ENCODE measurements at places on chromosomes 7 and 10.

DNA sequence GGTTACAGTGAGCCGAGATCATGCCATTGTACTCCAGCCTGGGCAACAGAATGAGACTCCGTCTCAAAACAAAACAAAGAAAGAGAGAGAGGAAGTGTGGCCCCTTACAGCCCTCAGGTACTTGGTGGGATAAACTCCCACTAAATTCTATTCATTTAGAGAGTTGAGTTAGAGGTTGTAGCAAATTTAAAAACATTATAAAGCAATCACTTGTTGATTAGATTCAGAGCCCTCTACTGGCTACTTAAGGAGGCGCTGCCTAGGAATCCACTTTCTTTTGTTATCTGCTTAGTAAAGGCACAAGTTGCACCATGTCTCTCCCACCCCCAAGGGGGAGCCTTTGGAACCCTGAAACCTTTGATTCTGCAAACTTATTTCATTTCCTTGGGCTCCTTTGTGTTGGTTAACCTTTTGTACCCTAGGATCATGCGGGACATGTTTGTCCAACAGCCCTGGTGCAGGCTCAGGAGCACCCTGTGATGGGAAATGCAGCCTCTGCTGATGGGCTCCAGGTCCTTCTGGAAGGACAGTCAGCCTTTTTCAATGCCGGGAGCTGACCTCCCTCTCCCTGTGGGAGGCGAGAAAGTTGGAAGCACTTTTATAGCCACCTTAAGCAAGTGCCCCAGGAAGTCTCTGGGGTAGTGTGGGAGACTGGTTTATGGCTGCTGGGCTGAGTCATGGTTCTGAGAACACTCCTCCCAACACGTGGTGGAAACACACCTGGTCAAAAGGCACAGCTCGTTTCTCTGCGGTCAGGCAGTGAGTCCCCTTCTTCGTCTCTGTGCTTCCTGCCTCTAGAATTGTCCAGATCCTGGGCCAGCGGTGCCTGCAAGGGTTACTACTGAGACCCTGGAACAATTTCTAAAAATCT is 2.3 kb downstream of the HKDC1 start:
- peak; percentile 85 for DNase-seq

- DNase-seq: peak; percentile 61
Measured at GRCh38 chr7:102390697-102391484, 5.3 kb upstream of the PRKRIP1 start.

DNA sequence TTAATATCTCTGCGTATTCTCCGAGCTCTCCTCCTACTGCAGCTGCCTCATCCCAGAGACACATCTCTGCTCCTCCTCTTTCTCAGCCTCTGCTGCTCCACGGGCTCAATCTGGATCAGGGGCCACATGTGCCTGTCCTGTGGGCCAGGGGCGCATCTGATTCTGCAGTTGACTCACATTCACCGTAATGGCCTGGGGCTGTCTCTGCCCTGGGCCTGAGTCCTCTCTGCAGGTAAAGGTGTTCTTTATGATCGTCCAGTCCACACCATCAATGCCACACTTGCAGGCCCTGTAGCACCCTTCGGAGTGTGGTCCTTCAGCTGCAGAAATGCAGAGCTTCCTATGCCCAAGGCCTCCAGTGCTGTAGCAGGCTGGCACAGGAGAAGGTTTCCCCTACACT is 154.5 kb downstream of the OAT start:
- DNase-seq: no peak

GRCh38 chr10:93067443-93068365 is 6.0 kb upstream of the CYP26A1 start:
- no peak for DNase-seq

DNA sequence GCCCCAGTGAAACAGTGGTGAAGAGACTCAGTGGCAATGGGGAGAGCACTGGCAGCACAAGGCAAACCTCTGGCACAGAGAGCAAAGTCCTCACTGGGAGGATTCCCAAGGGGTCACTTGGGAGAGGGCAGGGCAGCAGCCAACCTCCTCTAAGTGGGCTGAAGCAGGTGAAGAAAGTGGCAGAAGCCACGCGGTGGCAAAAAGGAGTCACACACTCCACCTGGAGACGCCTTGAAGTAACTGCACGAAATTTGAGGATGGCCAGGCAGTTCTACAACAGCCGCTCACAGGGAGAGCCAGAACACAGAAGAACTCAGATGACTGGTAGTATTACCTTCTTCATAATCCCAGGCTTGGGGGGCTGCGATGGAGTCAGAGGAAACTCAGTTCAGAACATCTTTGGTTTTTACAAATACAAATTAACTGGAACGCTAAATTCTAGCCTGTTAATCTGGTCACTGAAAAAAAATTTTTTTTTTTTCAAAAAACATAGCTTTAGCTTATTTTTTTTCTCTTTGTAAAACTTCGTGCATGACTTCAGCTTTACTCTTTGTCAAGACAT is 574 bp upstream of the IL6 start:
- DNase-seq: peak; percentile 47

GRCh38 chr7:31683445-31684225 is 3.4 kb upstream of the PPP1R17 start:
- DNase-seq: no peak

DNA sequence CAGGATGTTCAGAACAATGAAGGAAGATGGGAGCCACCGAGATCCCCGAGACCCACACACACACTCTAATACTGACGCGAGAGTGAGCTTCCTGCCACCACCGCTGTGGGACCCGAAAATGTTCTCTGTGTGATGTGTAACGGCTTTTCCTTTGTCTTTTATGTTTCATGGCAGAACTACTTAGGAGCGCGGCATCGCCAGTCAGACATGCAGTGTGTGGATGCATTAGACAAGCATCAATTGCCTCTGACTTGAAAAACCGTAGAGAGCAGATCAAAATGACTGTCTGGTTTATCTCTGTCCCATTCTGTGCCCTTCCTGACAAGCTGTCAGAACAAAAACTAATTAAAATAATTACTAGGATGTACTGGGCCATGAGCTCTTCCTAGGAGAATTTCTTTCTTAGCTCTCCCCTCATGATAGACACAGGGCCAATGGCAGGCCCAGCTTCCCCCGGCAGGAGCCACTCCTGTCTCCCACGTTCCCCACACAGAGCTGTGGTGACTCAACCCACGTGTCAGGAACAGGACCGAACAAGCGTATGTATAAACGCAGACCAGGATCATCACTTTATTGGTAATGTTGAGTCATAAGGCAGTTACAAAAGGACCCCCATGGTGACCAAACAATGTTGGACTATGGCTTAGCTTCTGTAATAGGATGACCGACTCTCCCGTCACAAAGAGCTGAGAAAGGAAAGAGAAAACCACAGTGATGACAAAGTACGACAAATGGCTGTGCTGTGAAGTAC is 705.0 kb downstream of the PARD3 start:
- no peak for DNase-seq

GRCh38 chr7:107972075-107972482 is 30.9 kb downstream of the LAMB1 start:
- DNase-seq: no peak

DNA sequence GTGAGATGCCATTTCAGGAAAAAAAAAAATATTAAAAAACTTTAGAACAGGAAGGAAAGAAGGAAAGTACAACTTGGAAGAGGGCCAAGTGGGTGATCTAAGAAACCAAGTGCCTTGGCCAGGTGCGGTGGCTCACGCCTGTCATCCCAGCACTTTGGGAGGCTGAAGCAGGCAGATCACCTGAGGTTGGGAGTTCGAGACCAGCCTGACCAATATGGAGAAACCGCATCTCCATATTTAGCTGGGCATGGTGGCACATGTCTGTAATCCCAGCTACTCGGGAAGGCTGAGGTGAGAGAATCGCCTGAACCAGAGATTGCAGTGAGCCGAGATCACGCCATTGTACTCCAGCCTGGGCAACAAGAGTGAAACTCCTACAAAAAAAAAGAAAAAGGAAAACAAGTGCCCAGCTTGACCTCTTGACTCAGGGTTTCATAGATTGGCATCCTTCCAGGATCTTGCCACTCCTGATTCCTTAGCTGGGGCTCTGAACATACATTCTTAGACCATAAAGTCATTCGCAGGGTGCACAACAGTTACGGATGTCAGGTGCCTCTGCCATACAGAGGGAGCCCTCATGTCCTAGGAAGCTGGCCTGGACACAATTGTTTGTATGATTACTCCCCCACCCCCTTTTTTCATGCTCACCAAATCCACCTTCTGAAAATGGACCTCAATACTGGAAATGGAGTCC is 2.1 kb upstream of the GUSB start:
- no peak for DNase-seq

DNA sequence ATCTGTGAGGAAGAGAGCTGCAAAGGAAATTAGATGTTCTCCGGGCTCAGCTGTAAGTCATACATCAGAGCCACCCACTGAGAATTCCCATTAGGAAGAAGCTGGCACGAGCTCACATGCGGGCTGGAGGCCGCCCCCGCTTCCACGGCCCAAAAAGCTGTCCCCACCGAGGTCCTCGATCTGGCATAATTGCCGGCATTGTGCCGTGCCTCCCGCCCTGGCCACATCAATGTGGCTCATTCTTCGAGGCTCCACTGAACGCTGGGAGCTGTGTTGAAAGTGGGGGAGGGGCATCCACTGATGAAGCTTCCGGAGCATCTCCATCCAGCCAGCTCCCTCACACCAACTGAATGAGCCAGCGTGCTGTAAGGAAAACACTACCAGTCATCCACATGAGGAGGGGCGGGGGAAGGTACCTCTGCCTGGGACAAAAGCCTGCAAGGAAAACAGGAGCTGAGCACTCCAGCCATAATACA is 173.1 kb downstream of the PTPRN2 start:
- DNase-seq: no peak

DNA sequence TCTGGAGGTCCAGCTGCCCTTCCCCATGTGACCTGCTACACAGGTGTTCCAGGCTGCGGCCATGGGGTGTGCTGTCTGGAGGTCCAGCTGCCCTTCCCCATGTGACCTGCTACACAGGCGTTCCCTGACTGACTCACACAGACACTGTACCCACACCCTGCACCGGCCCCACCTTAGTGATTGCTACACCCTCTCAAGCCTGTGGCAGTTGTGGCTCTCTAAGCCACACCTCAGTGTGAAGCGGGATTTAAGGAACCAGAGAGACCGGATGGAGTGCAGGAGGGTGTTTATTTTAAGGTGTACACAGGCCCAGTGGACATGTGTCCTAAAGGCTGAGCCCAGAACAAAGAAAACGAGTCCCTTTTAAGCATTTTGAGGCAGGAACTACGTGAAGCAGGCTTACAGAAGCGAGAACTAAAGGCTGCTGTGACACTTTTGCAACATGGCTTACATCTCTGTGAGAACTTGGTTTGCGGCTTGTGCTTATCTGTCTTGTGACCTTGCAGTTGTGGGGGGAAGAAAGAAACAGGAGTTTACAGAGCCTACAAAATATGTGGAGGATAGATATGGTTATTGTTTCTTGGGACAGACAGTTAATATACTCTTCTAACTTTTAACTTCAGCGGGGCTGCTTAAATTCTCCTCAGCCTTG is 326.4 kb downstream of the PAXIP1 start:
- no peak for DNase-seq
